ENCODE measurements at places on chromosomes 1 and 21.

DNA sequence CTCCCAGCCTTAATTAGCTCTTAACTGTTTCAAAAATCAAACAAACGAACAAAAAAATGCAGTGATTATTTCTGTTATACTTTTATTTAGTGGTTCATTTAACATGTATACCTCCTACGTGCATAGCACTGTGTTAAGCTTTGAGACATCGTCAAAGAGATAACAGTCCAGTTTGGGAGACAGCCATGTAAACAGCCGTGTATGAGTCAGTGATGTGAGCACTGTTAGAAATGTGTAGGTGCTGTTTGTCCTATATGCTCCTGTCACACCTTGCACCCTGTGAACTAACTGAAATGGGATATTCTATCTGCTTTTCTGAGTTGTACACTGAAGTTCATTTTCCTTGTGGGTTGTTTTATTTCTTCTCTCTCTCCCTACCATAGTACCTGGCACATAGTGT, 109.7 kb upstream of the CACYBP start:
- DNase-seq, result no peak

DNA sequence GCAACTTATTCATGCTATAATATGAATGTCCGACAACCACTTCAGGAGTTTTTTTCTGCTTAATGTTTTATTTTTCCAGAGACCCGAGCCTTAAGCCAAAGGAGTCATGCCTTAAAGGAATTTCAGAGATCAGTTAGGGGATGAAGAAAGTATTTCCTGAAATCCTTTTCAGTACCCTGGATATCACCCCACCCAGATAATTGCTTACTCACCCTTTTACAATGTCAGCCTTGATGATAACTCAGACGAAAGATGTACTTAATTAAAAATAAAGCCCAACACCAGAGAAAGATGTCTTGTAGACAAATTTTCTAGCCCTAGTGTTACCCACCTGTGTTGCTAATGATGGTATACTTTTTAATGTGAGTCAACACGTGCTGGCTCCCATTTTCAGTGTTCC, 124.1 kb downstream of the XCL2 start:
- no peak for DNase-seq

DNA sequence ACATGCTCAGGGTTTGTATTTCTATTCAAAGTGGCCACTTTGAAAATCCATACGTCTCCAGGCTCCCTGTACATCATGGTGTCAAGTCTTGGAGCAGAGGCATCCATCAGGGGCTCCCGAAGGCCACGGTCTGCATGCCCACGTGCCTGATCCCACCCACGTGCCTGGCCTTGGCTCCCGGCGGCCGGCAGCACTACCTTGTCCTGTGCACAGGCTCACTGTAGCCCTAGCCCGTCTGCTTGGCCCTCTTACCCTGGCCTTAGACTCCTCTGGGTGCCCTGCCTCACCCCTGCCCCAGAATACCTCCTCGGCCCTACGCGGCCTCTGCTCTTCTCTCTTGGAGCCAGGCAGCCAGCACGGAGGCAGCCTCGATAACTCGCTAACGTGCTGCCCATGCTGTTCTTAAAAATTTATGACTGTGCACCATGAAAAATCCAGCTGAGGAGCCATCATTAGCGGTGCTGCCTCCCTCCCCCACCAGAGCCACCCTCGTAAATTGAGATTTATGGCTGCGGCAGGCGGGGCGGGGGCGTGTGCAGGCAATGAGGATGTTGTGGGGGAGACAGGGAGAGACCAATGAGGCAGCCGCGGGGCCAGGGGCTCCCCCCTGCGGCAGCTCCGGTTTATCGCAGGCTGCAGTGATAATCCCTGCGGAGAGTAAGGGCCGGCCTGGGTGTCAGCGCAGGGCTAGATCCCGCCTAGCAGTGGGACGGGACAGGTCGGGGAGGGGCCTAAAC, 24.6 kb downstream of the DMAP1 start:
- peak; percentile 74 for DNase-seq

GRCh38 chr1:226882631-226883409, 12.4 kb downstream of the PSEN2 start:
- DNase-seq, result peak; percentile 78

DNA sequence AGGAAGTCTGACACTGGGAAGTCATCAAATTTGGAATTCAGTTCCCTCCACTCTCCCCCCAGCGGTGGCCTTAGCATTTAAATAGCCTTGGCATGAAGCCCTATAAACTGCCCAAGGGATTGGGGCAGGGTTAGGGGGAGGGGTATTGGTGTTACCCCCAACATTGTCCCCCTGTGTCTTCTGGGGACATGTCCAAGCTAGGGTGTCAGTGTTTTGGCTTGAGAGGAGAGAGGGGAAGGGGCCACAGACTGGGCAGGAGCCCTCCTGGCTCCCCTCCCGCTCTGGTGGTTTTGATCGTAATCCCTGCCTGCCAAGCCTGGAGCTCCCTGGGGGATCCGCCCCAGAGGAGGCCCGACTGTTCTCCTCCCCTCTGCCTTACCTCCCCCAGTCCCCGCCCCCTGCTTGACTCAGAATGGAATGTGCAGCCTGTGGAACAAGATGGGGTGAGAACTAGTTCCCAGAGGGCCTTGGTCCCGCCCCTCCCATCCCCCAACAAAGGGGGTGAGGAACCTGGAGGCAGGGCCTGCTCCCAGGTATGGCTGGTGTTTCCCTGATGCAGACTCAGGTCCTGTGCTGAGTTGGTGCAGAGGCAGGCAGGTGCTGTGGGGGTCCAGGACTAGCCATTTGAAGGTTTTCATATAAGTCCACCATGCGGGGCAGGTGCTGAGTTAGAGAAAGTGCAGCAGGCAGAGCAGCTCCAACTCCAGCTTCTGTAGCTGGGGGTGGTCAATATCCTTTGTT, 7.4 kb downstream of the SOX13 start:
- no peak for DNase-seq

GRCh38 chr1:220430586-220430985, 97.3 kb upstream of the MARK1 start:
- DNase-seq, result no peak

DNA sequence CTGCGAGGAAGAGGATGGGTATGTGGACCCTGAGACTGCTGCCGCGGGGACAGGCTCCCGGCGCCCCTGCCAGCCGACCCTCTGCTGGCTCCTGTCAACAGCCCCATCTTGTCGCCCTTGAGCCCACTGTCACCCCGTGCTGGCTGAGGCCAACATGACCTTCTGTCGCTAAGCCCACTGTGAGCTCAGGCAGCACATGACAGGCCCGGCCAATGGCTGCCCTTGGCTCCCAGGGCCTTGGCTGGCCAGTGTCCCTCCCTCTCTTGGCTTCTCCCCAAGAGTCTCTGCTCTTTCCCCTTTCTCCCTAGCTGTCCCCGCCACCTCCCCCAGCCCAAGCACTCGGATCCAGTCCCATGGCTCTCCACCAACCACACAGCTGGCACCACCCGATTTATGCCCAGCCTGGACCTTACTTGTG, 3.5 kb downstream of the PEX10 start:
- DNase-seq, result no peak

All from GM19239 (cell line).